ENCODE measurements at places on chromosomes 5 and 9.

DNA sequence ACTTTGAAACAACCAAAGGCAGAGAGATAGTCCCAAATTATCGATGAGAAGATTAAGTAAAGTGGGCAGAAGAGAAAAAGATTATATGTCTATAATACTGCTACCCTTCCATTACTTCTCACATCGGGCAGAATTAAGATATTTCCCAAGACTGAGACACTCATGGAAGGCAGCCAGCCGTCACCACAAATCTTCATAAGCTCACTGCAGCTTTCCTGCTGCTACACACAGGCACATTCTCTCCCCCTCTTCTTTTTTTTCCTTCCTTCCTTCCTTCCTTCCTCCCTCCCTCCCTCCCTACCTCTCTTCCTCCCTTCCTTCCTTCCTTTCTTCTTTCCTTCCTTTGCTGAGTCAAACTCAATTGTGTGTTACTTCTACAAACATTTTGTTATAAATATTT, 58.7 kb upstream of the SPATA31C2 start:
- no peak for DNase-seq

GRCh38 chr5:10056228-10056760, 193.4 kb downstream of the ATPSCKMT start:
- DNase-seq = no peak

GRCh38 chr5:143600396-143601075, 197.1 kb upstream of the NR3C1 start:
- no peak for DNase-seq

- DNase-seq = no peak
Measured at GRCh38 chr5:154642499-154643245, 112.5 kb upstream of the LARP1 start.

- no peak for DNase-seq
Measured at GRCh38 chr5:111083323-111083722, 8.8 kb upstream of the WDR36 start.

- DNase-seq = no peak
Measured at GRCh38 chr9:128637656-128638055, 19.0 kb downstream of the DYNC2I2 start.

GRCh38 chr9:522658-523057, 308.0 kb downstream of the DOCK8 start:
- DNase-seq = no peak

DNA sequence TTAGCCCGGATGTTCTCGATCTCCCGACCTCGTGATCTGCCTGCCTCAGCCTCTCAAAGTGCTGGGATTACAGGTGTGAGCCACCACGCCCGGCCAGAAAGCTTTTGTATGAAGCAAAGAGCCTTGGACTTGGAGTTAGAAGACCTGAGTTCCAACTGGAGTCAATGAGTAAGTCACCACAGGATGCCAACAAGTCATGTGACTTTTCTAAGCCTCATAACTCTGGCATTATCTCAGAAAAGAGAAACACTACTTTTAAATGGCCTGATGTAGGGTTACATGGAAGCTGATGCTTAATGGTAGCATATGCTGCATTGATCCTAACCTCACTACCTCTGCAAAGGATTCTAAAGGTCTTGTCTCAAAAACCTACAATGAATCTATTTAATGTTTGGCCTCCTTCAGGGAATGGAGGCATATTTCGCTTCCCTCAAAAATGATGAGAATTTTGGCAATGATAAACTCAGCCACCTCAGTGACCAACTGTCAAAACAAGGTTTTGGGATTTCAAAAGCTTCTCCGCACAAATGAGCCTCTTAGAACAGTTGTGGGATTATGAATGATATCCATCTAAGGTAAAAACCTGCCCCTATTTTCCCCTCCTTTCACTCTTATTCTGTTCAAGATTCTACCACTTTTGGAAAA, 236.8 kb downstream of the ACTL7B start:
- DNase-seq = no peak

DNA sequence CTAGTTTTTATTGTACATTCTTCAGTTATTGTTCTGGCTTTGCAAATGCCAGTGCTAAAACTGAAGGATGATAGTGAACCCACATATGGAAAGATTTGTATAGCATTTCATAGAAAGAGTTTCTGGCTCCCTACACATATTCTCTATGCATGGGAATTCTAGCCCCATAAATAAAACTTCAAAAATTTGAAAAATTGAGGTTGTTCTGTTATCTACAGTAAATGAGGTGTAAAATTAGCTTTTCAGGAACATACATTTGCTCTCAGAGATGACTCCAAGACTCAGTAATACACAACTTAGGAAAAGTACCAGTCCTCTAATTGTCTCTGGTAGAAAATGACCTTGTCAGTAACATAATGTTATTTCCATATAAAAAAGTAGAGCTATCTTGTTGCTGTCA, 80.2 kb upstream of the DPYSL3 start:
- DNase-seq = no peak

Data from activated CD8-positive, alpha-beta memory T cell treated with anti-CD3 and anti-CD28 coated beads for 1 hour (primary cell).